ENCODE measurements at places on chromosomes 1 and 21.

DNA sequence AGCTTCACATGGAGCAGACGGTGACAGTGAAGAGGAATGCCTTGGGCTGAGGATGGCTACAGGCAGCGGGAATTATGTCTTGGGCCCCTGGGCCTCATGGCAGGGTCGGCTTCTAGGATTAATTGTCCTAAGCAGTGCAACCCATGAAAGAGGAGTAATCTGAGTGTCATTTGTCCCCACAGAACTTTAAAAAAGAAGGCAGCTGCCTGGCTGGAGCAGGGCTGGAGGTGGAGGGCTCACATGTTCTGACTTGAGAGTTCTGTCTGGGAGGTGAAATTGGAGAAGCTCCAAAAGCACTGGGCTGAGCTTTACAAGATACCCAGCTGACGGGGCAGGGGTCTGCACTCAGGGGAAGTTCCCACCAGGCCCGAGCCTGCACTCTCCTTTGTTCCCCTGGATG lies 22.6 kb downstream of the CACNA1S start:
- DNase-seq, result no peak

- no peak for DNase-seq
These were observed 7.2 kb downstream of the RPAP2 start for GRCh38 chr1:92306020-92306419.

DNA sequence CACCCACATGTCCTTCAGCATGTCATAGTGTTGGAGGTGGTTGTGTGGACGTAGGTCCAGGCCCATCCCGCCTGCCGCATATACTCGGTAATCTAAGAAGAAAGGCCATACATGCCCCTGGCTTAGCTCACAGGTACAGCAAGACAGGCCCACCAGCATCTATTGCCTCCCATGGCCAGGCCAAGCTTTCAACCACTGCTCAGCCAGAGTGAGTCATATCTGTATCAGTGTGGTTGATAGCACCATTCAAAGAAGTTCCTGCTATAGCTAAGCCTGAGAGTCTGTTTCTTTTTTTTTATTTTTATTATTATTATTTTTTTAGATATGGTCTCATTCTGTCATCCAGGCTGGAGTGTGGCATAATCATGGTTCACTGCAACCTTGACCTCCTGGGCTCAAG lies 17.0 kb downstream of the KLHDC8A start:
- no peak for DNase-seq

DNA sequence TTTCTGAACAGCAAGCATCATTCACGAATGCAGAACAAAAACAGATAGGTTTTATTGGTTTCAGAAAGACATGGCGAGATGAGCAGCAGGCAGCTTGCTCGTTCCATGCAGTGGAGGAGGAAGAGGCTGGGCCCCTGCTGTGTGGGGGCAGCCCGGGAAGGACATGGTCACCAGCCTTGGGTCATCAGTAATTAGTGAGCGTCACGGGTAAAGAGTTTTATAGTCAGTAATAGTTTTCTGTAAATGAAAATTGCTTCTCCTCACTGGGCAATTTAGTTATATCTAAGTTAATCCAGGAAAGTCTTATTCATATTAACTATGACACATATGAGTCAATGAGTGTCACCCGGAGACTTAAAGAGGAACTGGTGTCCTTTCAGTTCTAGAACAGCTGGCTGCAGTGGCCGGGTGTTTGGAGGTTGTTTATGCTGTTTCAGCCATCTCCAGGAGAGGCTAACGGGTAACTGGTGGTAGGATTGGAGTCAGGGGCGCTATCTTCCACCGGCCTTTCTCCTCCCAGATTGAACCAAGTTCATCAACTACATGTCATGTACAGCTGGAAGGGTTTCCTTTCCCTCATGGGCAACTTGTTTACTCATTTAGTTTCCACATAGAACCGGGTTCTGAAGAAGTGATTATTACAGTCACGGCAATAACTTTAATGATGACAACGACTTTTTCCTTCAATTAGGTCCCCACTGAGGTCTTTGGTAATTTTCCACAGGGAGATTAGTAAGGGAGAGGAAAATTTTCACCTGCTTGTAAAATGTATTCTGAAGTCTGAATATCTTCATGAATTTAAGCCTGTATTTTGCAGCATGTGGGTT lies 34.6 kb upstream of the SLC45A1 start:
- no peak for DNase-seq

GRCh38 chr1:22328331-22329147 lies 123.1 kb upstream of the ZBTB40 start:
- DNase-seq, result no peak

GRCh38 chr1:245611251-245611650 lies 456.5 kb downstream of the KIF26B start:
- no peak for DNase-seq

DNA sequence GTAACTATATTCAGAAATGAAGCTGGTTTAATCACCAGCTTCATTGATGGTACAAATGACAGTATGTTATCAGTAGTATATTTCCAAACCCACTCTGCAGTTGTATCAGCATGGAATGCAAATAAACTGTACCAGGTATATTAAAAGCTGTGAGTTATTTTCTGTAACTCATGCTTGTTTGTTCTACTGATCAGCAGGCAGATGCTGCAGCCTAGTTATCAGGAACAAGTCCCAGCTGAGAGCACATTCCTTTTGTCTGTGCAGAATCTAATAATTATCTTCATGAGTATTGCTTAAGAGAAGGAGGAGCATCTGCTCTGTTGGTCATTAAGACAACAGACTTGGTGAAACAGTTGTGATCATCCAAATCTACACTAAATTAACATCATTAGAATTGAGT lies 1331.1 kb downstream of the MRPL39 start:
- DNase-seq, result no peak

- DNase-seq, result no peak
These were observed 214.5 kb downstream of the VAV3 start for GRCh38 chr1:107750364-107750959.

- no peak for DNase-seq
These were observed 89.5 kb upstream of the CSF3R start for GRCh38 chr1:36572142-36572715.

DNA sequence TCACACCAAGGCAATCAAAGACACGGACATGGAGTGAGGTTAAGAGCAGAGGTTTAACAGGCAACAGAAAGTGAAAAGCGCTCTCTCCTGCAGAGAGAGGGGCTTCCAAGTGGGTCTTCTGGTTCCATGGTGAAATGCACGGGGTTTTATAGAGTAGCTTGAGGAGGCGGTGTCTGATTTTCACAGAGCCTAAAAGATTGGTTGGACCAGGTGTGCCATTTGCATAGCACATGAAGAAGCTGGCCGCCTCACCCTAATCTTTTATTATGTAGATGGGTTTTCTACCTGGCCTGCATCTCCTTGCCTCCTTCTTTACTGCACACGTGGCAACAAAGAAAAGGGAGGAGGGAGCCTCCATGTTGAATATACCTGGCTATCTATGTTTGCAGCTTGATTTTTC lies 197.3 kb downstream of the RYR2 start:
- DNase-seq, result no peak

DNA sequence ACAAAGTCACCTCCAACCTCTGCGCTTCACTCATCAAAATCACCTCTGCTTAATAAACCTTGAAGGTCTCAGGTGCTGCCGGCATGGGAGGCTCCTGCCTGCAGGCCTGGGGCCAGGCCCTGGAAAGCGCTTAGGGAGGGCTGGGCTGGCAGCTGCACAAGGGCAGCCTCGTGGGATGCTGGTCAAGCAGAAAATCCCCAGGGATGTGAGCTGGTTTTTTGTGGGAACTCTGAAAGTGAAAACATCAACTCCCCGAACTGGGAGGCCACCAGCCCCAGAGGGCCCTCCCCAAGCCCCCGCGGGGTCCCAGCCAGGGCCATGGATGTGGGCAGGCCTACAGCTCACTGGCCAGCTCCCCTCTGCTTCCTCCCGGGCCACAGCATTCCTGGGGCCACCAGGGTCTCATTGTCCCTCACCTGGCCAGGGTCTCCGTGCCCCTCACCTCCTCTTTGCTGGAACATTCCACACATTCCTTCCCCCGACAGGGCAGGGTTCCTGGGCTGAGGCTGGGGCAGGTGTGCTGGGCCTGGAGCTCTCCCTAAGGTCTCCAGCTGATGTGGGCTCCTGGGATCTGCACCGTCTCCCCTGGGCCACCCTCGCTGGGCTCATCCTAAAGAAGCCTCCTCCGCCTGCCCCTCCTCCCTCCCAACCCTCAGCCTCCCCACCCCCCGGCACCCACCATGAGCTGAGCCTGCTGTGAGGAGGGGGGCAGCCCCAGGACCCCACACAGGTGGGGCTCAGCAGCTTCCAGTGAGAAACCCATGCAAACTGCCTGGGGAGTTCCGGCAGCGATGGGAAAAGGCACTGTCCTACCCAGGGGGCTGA lies 36.0 kb upstream of the POFUT2 start:
- DNase-seq, result no peak

DNA sequence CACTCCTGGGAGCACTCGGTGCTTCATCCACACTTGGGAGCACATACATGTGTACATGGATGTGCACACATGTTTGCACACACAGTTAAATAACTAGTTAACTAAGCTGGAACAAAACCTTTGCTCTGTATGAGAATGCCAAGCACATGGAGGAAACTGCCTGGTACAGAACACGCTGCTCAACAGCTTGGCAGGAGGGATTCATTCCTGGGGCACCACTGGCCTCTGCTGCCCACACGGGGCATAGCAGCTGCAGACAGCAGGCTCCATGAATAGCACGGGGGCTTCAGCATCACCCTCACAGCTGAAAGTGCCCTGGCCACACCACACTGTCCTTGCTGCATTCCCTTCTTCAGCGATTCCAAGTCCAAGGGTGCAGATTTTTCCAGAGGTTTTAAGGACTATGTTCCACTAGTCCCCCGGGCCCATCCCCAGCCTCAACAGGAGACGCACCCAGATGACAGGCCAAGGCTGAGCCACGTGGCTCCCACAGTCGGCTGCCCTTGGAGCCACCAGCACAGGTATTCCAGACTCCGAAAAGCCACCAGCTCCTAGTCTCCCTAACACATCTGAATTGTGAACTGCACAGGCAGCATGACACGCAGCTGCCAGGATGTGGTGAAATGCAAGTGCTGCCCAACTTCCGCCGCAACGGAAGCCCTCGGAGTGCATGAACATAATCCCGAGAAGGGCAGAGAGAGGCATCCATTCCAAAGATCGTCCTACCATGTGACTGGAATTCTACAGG lies 16.9 kb downstream of the NPHP4 start:
- DNase-seq, result no peak

GRCh38 chr1:75308365-75308764 lies 174.2 kb downstream of the LHX8 start:
- DNase-seq, result no peak

- no peak for DNase-seq
These were observed 88.3 kb downstream of the TPR start for GRCh38 chr1:186286615-186287315.

DNA sequence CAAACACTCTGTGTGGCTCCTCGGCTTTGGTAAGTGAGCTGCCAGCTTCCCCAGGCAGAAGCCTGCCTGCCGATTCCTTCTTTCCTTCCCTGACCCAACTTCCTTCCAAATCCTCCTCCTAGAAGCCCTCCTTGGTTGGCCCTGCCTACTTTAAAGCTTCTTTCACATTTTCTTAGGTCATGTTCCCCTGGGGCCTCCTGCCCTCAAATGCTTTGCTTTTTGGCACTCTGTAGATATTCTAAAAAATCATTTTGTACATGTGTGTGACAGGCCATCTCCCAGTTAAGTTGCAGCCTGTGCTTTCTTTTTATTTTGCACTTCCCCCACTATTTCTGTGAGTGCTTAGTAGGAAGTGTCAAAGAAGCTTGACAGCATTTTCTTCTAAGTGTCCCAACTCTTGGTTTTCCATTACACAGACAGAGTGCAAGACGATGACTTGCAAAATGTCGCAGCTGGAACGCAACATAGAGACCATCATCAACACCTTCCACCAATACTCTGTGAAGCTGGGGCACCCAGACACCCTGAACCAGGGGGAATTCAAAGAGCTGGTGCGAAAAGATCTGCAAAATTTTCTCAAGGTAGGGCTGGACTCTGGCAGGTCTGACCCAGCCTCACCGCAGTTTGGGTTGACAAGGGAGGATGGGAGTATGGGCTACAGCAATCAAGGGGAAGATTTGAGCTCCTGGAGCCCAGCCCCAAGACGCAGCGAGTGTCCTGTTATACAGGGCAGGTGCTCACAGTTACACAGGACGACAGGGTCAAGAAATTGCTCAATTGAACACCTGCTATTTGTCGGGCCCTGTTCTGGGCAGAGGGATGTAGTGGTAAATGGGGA lies at the start of gene S100A9:
Gene S100A9, plus strand, starts transcription at position 2 of the 838 bp plus-strand sequence. Its CDS starts 430 bp downstream, at position 432.
- no peak for DNase-seq

DNA sequence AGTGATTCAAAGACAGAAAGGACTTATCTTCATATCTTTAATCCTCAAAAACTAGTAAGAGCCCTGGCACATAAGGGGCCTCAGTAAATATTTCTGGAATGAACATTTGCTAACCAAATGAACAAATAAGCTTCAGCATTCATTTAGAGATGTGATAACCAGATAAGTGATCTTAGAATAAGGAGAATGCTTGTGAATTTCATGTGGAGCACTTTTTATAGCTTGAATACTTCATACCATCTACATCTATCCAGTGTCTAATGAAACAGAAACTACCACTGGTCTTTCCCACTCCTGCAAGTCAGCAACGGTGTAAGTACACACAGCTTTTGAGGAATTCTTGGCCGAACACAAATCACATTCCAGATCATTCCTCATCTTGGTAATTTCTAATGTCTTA lies 38.5 kb downstream of the EDEM3 start:
- no peak for DNase-seq

GRCh38 chr1:35717911-35718476 lies 690 bp downstream of the C1orf216 start:
- no peak for DNase-seq

GRCh38 chr1:202501281-202501680 lies 152.8 kb downstream of the PPP1R12B start:
- DNase-seq, result no peak

DNA sequence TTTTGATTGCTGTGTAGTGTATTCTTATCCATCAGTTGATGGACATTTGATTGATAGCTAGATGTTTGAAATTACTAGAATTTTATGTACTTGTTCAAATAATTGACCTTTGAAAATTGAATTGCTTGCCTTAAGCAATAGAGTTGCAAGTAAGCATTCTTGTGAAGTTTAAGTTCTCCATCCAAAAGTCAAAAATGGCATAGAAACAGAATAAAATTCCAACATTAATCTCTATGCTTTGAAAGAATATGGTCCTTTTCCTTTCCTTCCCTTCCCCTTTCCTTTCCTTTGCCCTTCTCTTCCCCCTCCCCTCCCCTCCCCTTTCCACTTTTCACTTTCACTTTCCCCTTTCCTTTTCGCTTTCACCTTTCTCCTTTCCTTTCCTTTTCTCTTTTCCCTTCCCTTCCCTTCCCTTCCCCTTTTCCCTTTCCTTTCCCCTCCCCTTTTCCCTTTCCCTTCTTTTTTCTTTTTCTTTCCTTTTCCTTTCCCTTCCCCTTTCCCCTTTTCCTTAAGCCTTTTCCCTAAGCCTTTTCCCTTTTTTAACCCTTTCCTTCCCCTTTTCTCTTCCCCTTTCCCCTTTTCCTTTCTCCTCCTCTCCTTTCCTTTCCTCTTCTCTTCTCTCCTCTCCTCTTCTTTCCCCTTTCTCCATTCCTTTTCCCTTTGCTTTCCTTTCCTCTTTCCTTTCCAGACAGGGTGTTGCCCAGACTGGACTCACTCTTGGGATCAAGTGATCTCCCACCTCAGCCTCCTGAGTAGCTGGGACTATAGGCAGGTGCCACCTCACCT lies 67.4 kb downstream of the SASS6 start:
- DNase-seq, result no peak
